ENCODE measurements at places on chromosomes 12 and 14.

GRCh38 chr12:124623344-124624035 is 56.1 kb upstream of the NCOR2 start:
- DNase-seq = no peak

- DNase-seq = no peak
Measured at GRCh38 chr12:57853864-57854556, 7.5 kb upstream of the CTDSP2 start.

DNA sequence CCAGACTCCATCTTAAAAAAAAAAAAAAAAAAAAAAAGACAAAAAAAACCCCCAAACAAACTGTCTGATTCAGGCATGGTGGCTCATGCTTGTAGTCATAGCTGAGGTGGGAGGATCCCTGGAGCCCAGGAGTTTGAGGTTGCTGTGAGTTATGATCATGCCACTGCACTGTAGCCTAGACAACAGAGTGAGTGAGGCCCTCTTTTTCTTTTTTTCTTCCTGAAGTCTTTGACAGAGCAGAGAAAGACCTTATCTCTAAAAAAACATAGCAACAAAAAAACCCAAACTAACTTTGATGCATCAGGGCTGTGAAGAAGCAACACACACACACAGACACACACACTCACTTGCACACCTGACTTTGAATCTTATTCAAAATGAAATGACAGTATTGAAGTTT is 7.7 kb upstream of the AMN1 start:
- peak; percentile 64 for DNase-seq

- no peak for DNase-seq
Measured at GRCh38 chr12:110669193-110669502, 19.8 kb downstream of the HVCN1 start.

GRCh38 chr12:48165089-48165981 is 8.0 kb upstream of the ASB8 start:
- no peak for DNase-seq

GRCh38 chr14:104323551-104324175 is 185.3 kb downstream of the KIF26A start:
- no peak for DNase-seq

GRCh38 chr14:63011623-63012022 is 33.6 kb downstream of the KCNH5 start:
- DNase-seq = no peak

DNA sequence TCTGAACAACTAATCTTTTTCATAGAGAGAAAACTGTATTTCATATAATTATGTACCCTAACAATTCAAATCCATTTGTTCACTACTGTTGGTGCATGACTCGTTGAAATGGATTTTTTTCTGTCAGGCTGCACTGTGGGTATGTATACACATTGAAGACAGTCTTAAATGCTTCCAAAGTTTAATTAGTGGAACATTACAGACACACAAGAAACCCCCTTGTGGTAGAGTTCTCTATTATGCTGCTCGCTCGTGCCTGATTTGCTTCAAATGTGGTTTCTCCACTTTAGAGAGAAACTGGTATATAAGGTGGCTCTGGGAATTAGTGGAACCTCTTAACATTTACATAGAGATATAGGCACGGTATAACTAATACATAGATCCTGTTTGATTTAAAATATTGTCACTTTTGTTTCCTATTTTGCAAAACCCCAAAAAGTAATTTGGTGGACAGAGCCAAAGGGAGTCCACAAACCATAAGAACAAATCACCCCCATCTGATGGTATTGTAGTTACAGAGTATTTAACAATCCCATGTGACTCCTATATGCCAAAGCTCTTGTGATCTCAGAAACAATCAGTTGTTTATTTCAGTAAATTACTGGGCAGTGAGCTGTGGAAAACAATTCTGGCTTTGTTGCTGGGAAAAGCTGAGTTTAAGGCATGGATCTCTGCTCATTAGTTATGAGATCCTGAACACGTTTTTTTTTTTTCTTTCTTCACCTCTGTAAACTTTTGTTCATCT is 159.5 kb downstream of the BRMS1L start:
- no peak for DNase-seq

DNA sequence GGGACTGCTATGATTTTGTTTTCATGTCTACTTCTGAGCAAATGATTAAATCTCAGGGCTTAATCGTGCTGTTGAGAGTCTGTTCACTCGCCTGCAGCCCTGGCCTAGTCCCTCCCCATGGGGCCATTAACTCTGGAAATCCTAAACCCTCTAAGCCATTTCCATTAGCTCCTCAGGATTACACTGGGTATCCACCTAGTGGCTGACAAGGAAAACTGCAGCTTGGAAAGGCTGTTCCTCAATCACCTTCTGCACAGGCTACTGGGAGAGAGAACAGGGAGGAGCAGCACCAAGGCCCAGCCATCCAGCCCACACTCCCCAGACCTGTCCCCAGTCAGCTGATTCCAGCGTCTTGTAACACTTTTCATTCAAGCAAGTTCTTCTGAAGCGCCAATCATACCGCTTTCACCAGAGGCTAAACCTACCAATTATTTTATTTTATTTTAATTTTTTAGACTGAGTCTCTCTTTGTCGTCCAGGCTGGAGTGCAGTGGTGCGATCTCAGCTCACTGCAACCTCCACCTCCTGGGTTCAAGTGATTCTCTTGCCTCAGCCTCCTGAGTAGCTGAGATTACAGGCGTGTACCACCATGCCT is 48.7 kb downstream of the NEUROD4 start:
- peak; percentile 20 for DNase-seq

GRCh38 chr12:113440336-113440735 is 18.2 kb downstream of the SDSL start:
- DNase-seq = no peak

GRCh38 chr12:100375038-100375735 is 18.3 kb downstream of the SLC17A8 start:
- no peak for DNase-seq

DNA sequence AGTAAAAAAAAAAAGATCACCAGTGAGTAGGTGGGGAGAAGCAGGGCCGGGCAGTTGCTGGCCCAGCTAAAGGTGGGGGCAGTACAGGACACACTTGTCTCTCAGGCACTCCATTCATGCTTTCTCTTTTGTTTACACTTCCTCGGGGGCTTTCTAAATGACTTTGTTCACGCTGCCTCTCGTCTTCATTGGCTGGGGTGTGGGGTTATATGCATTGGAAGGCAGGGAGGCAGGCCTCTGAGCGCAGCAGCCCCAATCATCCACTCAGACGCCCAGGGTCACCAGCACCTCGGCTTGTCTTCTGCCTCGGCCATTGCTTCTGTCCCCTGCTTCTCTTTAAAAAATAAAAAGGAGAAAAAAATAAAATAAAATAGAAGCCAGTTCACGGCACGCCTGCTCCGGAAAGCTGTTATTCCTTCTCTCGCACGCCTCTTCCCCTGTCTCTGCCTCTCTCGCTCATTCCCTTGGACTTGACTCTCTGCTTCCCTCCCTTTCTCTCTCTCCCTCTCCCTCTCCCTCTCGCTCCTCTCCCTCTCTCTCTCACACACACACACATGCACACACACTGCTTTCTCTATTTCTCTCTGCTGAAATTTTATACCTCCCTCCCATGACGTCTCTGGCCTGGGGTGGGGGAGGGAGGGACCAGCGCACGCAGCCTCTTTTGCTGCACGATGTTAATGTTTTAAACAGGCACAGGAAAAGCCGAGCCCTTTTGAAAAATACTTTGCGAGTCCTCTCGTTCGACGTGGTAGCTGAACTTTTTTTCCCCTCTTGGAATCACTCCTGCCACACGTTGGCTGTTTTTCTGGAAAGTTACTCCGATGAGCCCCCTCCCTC is at the start of gene TGFB3:
TSS of gene TGFB3 (minus strand) at position 570 of the 840 bp plus-strand sequence. CDS start 1,102 bp downstream, outside the sequence.
- peak; percentile 26 for DNase-seq

DNA sequence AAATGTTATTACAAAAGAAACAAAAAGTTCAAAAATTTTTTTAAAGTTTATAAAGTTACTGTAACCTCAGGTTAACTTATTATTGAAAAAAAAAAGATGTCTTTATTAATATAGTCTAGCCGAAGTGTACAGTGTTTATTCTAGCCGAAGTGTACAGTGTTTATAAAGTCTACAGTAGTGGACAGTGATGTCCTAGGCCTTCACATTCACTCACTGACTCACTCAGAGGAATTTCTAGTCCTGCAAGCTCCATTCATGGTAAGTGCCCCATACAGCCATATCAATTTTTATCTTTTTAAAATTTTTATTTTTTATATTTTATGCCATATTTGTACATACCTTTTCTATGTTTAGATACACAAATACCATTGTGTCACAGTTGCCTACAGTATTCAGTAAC is 10.4 kb downstream of the ATG2B start:
- no peak for DNase-seq

DNA sequence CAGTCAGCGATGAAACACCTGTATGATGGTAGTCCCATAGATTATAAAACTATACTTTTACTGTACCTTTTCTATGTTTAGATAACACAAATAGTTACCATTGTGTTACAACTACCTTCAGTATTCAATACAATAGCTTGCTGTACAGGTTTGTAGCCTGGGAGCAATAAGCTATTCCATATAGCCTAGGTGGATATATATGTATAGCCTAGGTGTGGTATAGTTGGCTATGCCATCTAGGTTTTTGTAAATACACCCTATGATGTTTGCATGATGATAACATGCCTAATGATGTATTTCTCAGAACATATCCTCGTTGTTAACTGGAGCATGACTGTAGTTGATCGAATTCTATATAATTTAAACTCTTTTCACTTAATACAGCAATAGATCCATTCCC is 316.1 kb downstream of the FUT8 start:
- no peak for DNase-seq

- no peak for DNase-seq
Measured at GRCh38 chr12:6620137-6620884, 13.1 kb upstream of the CHD4 start.

- DNase-seq = no peak
Measured at GRCh38 chr12:130765186-130765659, 49.1 kb upstream of the RIMBP2 start.

DNA sequence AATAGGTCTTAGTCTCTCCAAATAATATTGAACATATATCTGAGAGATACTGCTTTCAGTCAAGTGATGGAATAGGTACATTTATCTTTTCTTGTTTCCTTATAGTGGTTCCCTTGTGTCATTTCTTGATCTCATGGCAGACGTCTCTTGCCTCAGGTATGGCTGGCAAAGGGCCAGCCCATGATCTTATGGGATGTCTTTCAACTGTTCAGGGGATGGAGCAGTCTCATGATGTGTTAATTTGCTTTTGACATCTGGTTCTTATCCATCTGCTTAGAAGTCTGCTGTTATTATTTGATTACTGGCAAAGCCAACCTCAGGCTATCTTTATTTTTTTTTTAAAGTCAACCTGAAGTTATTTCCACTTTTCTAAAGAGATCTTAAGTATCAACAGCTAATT is 262.9 kb downstream of the TMEM117 start:
- DNase-seq = no peak

GRCh38 chr12:58202933-58203718 is 261.8 kb downstream of the ATP23 start:
- no peak for DNase-seq

DNA sequence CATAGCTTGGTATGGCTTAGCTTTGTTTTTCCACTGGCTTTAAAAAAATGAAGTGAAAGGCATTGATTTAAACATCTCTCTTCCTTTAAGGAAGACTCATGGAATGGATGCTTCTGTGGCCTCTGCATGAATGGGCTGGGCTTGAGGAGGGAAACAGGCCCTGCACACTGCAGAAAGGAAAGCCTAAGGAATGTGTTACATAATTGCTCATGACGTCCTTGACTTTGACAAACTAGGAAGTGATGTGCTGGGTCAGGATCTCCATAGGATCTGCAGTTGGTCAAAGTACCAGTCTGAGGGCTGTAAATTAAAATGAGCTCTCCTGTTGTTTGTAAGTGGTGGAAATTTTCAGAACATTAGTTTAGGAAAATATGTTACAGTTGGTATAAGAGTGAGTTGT is 12.7 kb downstream of the SAMD4A start:
- no peak for DNase-seq

GRCh38 chr14:41489315-41489972 is 117.2 kb upstream of the LRFN5 start:
- DNase-seq = no peak

GRCh38 chr14:32694795-32695449 is 243.8 kb upstream of the NPAS3 start:
- no peak for DNase-seq

DNA sequence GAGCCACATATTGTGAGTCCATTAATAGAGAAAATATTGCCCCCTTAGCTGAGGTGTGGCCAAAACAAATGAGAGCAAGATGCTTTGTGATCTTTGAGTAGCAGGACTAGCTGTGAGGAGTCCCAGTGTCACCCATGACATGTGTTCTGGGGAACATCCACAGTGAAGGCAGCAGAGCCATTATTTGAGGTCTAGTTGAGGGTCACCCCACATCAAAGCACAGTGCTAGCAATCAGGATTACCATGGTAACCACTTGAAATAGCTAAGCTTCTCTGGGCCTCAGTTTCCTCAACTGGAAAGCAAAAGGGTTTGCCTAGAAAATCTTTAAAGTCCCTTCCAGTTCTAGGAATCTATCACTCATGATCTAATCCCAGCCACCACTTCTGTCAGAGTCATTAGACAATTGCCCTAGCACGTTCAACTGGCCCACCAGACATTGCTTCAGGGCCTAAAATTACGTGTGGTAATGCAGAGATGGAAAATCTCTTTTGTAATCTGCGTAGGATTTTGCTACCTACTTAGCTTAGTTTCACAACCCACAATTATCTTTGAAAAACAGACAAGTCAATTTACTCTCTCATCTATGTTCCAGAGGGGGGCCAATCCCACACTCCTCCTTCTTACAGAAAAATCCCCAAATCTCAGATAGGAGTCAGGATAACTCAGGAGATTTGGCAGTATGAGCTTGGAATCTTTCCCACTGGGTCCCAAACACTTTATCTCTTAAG is 251.2 kb upstream of the EGLN3 start:
- no peak for DNase-seq

- DNase-seq = no peak
Measured at GRCh38 chr12:52059582-52060497, 8.6 kb downstream of the NR4A1 start.

GRCh38 chr14:60649875-60650372 is 647 bp upstream of the SIX1 start:
- DNase-seq = no peak

DNA sequence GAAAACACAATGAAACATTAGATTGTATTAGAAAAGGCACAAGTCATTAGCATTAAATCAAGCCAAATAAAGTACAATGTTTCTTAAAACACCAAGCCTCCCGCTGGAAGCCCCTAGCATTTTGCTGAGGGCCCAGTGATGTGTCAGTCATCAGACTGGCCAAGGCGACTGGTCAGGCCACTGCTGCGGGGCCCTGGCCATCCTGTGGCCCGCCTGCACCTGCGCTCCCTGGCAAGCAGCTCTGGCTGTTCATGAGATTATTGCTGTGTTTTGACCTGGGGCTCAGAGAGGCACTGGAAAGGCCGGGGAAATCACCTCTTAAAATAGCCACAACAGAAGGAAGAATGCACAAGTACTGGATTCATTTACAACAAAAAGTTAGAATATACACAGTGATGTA is 24.2 kb upstream of the AMN start:
- DNase-seq = no peak

DNA sequence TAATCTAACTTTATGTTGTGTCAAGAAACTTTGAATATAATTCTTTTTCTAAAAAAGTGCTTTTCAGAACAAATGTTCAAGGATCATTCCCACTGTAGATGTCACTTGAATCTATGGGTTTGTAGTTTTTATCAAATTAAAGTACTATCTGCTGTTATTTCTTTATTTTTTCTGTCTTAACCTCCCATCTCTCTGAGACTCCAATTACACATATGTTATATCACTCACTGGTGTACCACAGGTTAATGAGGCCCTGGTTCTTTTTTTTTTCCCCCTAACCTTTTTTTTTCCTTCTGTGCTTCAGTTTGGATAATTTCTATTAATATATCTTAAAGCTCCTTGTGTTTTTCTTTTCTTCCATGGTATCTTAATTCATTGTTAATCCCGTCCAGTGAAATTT is 279.9 kb upstream of the RGS6 start:
- DNase-seq = no peak
